Naive thymus-derived CD8-positive, alpha-beta T cell (primary cell): ENCODE measurements at places on chromosomes 11 and 22.

DNA sequence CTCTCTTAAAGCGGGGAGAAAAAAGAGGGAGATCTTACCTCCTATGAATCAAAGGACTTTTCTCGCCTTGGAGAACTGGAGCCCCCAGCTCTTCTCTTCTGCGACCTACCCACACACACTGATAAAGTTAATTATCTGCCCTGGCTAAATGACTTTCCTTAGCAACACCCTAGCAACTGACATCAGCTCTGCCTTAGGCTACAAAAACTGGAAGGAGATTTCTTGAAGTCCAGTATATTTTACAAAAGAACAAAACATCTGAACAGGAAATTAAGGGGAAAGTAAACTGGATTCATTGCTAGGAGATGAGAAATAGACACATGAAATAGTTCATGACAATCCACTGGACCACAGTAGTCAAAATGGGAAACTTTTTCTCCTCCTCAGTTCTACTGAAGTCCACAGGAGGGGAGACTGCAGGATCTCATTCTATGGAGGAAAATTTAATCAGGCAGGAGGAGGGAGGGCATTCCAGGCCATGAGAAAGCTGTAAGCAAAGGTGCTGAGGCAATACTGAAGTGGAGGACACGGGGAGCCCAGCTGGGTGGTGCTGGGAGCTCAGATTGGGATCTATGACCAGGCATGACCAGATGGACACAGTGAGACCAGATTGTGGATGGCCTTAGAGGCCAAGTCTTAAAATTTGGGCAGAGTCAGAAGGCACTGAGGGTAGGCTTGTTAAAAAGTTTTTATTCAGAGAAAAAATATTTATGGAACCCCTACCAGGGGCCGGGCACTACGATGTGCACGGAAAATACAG lies 3.7 kb upstream of the SPON1 start:
- H3K27me3 ChIP-seq: peaks cover 26% of the 10 kb centered on the region
- DNase-seq: no peak
- peaks cover 7% of the 10 kb centered on the region for H3K4me1 ChIP-seq
- no peak overlapping the region for H3K4me3 ChIP-seq
- H3K36me3 ChIP-seq: no peaks in the 10 kb centered on the region

GRCh38 chr11:113632981-113633380 lies 73.1 kb downstream of the TMPRSS5 start:
- H3K4me3 ChIP-seq: no peak overlapping the region
- H3K27ac ChIP-seq: no peak overlapping the region
- no peaks in the 10 kb centered on the region for H3K4me1 ChIP-seq
- no peaks in the 10 kb centered on the region for H3K36me3 ChIP-seq
- peaks cover 1% of the 10 kb centered on the region for H3K27me3 ChIP-seq

- no peaks in the 10 kb centered on the region for H3K27me3 ChIP-seq
- H3K27ac ChIP-seq: no peak overlapping the region
- no peaks in the 10 kb centered on the region for H3K4me1 ChIP-seq
- no peak for DNase-seq
- no peaks in the 10 kb centered on the region for H3K36me3 ChIP-seq
- no peak overlapping the region for H3K4me3 ChIP-seq
These were observed 744.4 kb upstream of the ANO3 start for GRCh38 chr11:25587496-25587895.

DNA sequence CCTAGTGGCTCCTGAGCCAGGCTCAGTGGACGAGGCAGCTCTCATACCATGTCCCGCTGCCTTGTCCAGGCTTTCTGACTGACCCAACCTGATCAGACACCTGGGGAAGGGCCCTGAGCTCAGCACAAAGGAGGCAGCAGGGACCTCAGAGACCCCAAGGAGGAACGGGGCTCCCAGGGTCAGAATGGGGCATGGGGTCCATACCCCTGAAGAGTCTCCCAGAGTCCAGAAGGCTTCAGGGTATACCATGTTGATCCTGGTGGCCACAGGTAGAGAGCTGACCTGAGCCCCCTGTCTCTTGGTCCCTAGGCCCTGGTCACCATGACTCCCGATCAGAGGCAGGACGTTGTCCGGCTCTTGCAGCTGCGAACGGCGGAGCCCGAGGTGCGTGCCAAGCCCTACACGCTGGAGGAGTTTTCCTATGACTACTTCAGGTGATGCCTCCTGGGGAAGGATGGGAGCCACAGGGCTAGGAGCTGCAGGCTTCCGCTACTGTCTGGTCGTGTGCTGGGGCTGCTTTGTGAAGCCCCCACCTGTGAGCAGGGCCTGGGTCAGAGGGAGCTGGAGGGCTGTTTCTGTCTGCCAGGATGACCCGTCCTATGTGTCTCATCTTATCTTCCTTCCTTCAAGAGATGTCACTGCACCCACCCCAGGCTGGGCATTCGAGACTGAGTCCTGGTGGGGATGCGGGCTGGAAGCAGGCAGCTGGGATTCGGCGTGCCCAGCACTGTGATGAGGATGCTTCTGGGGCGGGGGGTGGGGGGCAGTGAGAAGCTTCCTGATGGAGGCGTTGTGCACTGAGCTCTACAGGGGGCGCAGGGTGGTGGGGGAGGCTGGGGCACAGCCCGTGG lies 74.2 kb downstream of the MYO7A start:
- H3K4me3 ChIP-seq: no peak overlapping the region
- no peaks in the 10 kb centered on the region for H3K27me3 ChIP-seq
- H3K36me3 ChIP-seq: no peaks in the 10 kb centered on the region
- peak; percentile 61 for DNase-seq

DNA sequence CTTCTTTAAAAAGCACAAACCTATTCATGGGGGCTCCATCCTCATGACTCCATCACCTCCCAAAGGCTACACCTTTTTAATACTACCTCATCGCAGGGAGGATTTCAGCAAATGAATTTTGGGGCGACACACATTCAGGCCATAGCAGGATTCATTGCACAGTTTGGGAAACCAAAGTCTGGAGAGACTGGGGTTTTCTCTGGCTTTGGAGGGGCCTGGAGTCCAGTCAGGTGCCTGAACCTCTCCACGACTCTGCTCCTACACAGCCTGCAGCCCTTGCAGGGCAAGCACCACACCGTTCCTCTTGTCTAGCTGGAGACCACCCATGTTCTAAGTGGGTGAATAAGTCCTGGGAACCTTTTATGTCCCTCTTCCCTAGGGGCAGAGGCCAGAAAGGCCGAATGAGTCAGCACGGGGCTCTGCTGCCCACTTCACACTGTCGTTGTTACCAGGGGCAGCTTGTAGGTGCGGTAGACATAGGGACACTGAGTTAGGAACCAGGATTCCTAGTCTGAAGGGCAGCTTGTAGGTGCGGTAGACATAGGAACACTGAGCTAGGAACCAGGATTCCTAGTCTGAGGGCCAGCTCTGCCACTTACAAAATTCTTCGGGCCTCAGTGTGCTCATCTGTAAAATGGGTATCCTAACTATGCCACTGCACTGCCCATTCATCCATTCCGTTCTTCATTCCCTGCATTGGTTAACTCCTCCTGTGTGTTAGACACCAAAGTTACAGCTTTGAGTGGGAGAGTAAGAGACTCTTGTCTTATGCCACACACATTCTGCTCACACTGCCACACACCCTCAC lies 251.7 kb upstream of the B3GAT1 start:
- H3K27ac ChIP-seq: no peak overlapping the region
- peaks cover 3% of the 10 kb centered on the region for H3K27me3 ChIP-seq
- H3K36me3 ChIP-seq: no peaks in the 10 kb centered on the region
- no peak overlapping the region for H3K4me3 ChIP-seq
- no peaks in the 10 kb centered on the region for H3K4me1 ChIP-seq
- DNase-seq: no peak
